A172 (cell line): ENCODE measurements at places on chromosomes 1 and 21.
A peak's percentile ranks its signal among the peaks of the same experiment; 100 is the strongest.

GRCh38 chr1:10773851-10774614 lies 22.4 kb downstream of the CASZ1 start:
- no peak for DNase-seq

DNA sequence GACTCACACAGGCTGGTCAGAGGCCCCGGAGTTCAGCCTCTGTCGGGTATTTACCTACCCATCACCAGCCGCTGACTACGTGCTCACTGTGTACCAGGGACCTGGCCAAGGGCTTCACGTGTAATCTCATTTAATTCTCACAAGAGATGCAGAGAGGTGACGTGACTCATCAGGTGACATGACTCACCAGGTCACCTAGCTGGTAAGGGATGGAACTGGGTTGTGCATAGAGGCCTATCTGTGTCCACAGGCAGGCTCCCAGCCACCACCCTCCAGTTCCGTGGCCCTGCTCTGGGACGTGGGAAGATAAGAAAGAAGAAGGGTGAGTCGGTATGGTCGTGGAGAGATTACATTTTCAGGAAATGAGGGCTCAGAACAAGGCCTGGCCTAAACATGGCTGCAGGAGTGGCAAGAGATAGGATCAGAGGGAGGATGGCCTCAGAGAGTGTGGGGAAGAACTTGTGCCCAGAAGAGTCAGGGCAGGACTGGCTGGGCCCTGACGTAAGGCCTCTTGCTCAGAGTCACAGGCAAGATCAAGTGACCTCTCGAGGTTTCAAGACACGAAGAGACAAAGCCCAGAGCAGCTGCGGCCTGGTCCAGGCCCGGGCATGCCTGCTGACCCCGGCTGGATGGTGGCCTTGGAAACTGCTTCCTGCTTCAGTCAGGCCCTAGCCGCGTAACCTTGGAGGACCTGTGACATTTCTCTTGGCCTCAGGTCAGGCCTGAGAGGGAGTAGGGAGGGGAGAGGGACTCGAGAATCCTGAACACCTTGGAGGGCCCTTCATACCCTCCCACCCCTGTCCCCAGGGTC lies 52.7 kb upstream of the WASF2 start:
- peak; percentile 94 for DNase-seq

DNA sequence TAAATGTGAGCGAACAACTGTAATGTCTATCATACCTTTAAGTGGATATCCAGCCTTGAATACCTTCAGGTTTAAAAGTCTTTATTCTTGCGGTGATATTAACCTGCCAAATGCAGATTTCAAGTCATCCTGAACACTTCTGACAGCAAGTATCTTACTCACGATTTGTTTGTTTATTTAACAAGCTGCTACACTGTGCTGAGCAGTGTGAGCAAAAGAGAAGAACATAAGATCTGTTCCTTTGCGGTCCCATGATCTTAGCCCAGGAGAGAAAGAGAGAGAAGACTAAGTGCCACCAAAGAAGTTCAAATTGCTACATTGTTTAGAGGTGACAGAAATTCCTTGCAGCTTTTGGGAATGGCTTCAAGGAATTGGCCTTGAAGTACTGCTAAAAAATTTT lies 9.5 kb upstream of the IL24 start:
- DNase-seq, result no peak

GRCh38 chr1:91948501-91949355 lies 473 bp upstream of the BRDT start:
- DNase-seq, result no peak

DNA sequence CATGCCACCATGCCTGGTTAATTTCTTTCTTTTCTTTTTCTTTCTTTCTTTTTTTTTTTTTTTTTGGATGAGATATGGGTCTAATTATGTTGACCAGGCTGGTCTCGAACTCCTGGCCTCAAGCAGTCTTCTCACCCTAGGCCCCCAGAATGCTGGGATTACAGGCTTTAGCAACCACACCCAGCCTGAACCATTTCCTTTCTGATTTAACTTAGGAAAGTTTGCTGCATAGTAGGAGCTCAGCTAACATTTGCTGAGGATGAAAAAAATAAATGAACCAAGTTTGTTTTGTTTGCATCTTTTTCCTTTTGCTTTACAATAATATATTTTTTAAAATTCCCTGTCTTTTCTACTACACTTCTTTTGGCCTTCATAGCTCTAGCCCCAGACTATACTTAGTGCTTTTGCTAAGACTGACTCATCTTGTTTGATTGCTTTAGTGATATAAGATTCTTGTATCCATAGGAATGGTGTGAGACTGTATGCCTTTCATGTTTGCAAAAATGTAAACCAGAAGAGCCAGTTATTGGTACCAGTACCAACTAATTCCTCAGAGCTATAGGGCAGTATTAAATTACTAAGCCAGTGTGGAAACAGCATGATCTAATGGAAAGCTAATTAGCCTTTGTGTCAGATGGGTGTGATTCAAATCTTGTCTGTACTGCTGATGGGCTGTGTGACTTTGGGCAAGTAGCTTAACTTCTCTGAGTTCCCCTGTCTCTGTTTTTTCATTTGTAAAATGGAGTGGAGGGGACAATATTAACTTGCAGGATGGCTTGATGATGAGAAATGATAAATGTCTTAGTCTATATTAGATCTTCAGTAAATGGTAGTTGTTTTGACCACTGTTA lies 66.9 kb downstream of the NFIA start:
- DNase-seq, result no peak

DNA sequence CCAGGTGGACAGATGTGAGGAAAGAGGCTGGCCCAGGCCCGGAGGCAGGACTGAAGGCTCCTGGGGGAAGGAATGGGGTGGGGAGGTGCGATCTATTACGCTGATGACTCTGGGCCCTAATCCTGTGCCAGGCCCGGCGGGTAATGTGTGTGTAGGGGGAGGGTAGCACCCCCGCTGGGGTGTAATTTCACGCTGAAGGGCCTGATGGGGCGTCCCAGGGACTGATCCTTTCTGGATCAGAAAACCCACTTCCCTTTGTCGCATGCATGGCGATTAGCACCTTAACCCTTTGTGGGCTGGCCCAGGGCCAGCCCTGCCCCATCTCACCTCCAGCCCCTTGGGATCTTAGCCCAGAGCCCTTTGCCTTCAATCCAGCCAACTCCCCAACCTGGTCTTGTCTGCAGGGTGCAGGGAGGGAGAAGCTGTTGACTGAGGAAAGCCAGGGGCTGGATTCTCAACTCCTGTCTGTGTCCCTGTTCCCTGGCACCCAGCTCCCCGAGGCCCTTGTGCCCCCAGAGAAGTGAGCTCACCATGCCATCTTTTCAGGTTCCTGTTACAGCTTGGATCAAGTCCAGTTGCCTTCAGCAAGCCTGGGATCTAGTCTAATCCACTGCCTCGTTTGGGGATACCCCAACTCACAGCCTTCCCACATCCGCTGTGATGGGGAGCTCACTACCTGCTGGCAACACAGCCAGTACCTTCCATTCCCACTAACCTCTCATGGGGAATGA lies 26.0 kb downstream of the KNCN start:
- DNase-seq, result no peak

DNA sequence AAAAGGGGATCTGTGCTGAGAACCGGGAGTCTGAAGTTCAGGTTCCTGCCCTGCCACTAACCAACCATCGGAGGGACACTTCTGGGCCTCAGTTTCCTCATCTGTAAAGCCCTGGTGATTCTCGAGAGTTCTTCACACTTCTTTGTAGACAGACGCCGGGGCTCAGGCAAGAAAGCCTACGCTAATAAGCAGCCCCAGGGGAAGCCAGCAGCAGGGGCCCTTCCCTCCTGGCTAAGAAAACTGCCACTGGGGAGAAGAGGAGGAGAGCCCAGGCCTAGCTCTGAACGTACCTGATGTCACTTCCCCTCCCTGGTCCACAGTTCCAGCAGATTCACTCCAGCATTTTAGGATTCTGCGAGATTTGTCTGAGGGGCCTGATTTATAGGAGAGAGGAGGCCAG lies 76.0 kb downstream of the CAMK2N1 start:
- no peak for DNase-seq

DNA sequence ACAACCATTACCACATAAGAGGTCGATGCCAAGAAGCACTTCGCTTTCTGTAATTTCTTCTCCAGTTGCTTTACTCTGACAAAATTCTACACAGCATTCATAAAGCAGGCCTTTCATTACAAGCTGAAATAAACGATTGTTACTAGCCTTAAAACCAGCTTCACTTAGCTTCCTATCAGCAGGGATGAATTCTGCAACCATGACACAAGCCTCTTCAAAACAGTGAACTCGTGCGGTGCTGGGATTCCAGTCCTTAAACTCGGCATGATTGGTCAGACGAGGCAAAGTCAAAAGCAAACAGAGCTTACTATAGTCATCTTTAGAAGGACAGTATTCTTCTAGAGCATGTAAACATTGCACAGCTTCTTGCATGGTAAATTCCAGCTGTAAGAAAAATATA lies 30.6 kb downstream of the WDR47 start:
- no peak for DNase-seq

GRCh38 chr1:25944986-25945385 lies 38.8 kb upstream of the STMN1 start:
- no peak for DNase-seq

DNA sequence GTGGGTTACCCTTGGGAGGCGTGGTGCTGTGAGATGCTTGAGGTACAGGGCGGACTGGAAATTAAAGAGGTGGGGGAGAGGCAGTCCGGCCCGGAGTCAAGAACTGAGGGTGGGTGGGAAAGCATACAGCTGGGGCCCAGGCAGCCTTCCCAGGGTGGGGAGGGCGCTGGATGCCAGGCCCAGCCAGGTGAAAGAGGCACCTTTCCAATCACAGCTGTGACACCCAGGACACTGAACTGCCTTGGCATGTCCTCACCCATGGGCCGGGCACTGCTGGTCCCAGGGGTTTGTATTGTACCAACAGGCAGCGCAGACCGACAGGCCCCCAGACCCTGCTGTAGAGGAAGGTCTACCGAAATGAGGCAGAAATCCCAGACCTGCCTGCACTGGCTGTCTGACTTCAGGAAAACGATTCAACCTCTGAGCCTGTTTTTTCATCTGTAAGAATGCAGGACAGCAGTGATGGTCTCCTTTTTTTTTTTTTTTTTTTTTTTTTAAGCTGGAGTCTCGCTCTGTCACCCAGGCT lies 9.1 kb downstream of the SLC30A2 start:
- DNase-seq, result no peak
